Lung (tissue), 17 donors: ENCODE measurements at places on chromosomes 11 and 22. TPM values are rescaled to one million over a fixed set of nuclear protein-coding genes. Genes with fewer than 3 reads are reported as not detected.

- DNase-seq: no peak
These were observed 64.1 kb upstream of the BIRC3 start for GRCh38 chr11:102253020-102253715.

- peak; percentile 16 for DNase-seq
These were observed 1.9 kb downstream of the NLRP6 start for GRCh38 chr11:279966-280705.

- DNase-seq: no peak
These were observed 14.1 kb downstream of the PHF21B start for GRCh38 chr22:44995715-44996114.

- peak; percentile 77 for DNase-seq
These were observed 22.0 kb downstream of the TBRG1 start for GRCh38 chr11:124644426-124645280.

- no peak for DNase-seq
These were observed 499.6 kb downstream of the BRD1 start for GRCh38 chr22:49328118-49328475.

DNA sequence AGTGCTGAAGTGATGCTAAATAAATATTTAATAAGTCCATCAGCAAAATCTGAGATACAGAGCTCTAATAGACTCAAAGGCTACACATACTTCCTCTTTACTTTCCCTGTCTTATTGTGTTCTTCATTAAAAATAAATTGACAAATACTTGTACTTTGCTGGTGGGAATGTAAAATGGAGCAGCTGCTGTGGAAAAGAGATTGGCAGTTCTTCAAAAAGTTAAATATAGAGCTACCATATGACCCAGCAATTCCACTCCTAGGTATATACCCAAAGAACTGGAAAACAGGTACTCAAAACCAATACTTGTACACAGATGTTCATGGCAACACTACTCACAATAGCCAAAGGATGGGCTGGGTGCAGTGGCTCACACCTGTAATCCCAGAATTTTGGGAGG lies 76.0 kb downstream of the RBFOX2 start:
- no peak for DNase-seq

DNA sequence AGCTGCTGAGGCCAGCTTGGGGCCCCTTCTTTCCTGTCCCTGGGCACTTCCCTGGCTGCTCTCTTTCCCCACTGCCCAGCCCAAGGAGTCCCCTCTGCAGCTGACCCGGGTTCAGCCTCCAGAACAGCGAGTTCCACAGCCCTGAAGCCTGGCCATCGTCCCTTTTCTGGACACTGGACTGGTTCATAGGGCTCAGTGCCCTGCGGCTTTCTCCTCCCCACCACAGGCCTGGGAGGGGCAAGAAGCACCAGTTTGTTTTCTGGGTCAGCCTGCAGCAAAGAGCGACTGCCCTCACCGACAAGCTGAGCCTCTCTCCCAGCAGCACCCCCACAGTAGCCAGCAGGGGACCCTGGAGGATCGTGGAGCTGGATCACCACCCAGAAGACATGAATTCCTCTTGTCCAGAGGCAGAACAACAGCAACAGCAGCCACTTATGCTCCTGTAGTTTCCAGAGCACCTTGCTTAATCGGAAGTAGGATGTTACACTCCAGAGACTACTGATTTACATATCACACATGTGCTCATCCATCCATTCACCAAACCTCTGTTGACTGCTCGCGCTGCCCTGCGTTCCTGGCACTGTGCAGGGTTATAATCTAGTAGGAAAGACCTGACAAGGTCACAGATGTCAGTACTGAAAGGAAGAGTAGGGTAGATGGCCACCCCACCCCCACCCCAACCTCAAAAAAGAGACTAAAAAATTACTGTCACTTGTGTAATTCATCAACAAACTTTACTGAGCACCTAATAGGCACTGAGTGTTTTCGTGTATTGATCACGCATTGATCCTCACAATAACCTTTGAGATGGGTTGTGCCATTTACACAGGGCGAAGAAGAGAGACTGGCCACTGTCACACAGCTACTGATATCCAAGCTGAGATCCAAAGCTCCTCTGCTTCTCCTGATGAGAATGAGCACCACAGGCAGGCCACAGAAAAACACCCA lies 13.0 kb upstream of the CXCR5 start:
- DNase-seq: peak; percentile 54

DNA sequence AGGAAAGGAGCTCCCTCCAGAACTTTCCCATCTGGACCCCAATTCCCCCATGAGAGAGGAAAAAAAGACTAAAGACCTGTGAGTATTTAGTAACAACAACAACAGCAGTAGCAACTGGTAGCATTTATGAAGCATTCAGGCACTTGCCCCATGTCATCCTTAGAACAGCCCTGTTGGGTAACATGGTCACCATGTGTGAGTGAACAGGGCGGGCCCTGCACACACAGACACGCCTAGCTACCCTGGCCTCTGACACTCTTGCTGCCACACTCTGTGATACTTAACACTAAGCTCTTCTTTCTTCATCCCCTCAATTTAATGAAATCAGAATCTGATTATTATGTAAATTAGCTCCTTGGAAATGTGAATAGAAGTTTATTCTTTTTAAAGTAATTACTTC lies 26.1 kb upstream of the SLC25A18 start:
- DNase-seq: no peak

- no peak for DNase-seq
These were observed 50.3 kb downstream of the MICAL2 start for GRCh38 chr11:12160680-12161079.

GRCh38 chr22:27019827-27020226 lies 362.4 kb downstream of the MIAT start:
- no peak for DNase-seq

DNA sequence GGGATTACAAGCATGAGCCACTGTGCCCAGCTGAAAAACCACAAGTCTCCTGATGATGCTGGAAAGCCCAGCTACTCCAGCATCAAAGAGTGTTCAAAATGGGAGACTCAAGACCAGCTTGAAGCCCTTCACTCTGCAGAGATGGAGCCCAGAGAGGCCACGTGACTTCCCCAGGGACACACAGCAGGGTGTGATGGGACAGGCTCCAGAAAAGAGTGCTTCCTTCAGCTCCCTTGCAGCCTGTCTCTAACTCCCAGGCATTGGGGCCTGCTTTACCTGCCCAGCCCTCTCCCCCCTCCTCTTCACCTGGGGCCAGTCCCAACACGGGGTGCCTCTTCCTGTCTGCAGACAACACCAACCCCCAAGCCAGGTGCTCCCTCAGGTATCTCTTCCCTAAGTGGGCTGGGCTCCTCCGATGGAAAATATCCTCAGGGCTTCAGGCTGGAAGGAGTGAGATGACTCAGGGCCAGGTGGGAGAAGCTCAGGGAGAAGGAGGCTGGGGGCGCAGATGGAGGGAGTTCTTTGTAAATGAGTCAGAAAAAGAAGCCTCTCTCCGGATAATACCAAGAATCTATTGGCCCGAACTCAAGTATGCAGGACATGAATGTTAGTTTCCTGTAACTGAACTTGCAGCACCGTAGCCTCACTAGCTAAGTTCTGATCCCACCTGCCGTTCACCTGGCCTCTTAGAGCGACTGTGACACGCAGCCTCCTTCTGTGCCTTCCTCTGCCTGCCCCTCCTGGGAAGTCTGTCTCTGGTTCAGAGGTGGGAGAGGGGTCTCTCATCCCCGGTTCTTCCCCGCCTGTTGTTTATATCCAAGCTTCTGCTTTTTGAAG lies 326.6 kb downstream of the MN1 start:
- peak; percentile 60 for DNase-seq

DNA sequence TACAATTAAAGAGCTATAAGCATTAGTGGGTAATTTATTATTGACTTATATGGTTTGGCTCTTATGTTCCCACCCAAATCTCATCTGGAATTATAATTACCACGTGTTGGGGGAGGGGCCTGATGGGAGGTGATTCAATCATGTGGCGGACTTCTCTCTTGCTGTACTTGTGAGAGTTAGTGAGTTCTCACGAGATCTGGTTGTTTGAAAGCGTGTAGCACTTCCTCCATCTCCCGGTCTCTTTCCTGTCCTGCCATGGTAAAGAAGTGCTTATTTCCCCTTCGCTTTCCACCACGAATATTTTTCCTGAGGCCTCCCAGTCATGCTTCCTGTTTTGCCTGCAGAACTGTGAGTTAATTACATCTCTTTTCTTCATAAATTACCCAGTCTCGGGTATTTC lies 28.1 kb upstream of the CHORDC1 start:
- no peak for DNase-seq

- DNase-seq: no peak
These were observed 24.3 kb downstream of the EMSY start for GRCh38 chr11:76469141-76469540.

- no peak for DNase-seq
These were observed 21.7 kb upstream of the ARFGAP3 start for GRCh38 chr22:42878561-42879305.

- peak; percentile 76 for DNase-seq
These were observed 38.0 kb downstream of the ETS1 start for GRCh38 chr11:128549256-128549944.

- no peak for DNase-seq
These were observed 3.3 kb upstream of the KMT5B start for GRCh38 chr11:68216171-68216938.

DNA sequence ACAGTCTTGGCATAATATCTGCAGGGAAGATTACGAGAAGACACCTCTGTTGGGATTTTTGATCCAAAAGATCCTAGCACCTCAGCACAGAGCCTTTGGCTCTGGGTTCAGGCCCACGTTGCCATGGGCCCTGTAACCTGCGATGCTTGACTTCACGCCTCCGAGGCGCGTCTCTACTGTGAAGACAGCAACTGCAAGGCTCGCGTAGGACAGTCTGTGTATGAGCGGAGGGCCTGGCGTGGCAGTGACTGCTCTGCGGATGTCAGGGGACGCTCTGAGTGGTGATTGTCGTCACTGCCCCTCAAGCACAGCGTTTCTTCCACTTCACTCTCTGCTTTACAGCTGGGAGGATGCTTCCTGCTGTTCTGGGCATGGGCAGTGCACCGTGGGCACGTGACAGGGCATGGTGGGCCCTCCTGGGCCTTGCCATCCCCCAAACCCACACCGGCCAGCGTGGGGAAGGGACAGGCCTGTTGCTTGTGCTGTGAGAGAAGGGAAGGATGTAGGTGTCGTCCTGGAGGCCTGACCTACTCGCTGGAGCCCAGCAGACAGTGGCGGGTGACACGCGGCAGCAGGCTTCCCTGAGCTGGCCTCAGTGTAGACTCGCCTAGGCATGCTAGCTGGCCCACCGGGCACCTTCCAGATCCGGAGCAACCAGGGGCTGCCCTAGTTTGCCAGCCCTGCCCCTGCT lies 26.5 kb downstream of the GLB1L2 start:
- peak; percentile 10 for DNase-seq

DNA sequence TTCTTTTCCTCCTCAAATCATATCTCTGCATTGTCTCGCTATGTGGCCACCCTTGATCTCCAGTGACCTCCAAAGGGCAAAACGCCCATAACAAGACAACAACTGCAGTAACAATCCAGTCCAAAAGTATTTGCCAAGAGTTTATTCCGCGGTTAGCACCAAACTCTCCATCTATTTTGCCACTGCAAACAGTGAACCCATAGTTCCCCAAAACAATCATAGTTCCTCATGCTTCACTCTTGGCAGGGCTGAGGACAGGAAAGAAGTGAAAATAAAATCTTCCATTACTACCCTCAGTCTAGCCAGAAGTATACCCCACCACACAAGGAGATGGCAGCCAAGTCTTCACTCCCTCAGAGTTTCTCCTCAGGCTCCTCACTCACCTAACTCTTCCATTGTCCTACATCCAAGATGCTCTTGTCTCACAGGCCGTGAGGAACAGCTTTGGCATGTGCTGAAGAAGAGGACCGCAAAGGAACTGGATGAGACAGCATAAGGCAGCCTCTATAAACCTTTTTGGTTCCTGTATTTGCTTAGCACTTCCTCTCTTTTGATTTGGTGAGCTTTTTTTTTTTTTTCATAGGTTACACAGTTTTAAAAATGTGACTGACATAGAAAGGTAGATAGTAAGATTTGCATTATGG lies at the start of gene LPXN:
TSS of gene LPXN (minus strand) at position 480 of the 644 bp plus-strand sequence. CDS start at position 396, 84 bp downstream.
- DNase-seq: no peak

DNA sequence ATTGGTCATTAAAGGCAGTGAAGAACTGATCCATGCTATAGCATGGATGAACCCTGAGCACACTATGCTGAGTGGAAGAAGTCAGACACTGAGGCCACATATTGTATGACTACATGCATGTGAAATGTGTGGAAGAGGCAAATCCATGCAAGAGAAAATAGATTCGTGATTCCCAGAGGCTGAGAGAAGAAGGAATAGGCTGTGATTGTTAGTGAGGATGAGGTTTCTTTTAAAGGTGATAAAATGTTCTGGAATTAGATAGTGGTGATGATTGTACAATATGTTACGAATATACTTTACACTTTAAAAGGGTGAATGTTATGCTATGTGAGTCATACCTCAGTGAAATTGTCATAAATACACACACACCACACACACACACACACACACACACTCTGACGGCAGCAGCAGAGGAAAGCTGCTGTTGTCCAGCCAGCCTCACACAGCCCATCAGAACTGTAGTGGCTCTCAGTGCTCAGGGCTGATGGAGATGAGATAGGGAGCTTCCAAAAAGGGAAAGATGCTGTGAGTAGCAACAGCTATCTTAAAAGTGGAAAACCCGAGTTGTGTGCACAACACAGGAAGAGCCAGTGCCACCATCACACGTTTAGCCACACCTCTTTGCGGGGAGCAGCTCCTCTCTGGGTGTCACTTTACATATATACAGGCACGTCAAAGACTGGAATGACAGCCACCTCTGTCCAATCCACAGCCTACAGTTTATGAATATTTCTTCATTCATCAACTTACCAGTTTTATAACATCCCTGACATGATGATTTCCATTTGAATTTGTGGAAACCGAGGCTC lies 153.0 kb downstream of the SPATA19 start:
- DNase-seq: no peak

DNA sequence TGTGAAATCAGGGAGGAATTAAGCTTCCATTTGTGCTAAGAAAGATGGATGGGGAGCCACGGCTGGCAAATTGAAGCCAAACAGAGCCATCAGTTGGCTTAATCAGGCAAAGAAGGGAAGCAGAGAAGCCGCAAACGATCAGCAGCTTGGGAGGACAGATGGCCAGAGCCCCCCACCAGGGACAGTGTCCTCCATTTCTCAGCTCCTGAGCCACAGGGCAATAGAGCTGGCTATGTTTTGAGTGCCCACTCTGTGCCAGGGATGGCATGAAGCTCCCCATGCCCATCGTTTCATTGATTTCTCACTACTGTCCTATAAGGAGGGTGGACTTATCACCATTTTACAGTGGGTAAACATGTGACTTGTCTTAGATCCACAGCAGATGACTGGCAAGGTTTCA lies 126.3 kb upstream of the ASPHD2 start:
- DNase-seq: no peak

The C22orf42 gene
- not detected for total RNA-seq

The CNTN5 gene
- 0.63 TPM for total RNA-seq

The CCDC73 gene
- total RNA-seq: 0.09 TPM

The TRIM48 gene
- not detected for total RNA-seq

The SPON1 gene
- 91.1 TPM for total RNA-seq

The ZFTA gene
- 21.8 TPM for total RNA-seq

The SERPING1 gene
- total RNA-seq: 407 TPM

The BTG4 gene
- total RNA-seq: 1.5 TPM
